ENCODE measurements at places on chromosomes 16 and 17.

DNA sequence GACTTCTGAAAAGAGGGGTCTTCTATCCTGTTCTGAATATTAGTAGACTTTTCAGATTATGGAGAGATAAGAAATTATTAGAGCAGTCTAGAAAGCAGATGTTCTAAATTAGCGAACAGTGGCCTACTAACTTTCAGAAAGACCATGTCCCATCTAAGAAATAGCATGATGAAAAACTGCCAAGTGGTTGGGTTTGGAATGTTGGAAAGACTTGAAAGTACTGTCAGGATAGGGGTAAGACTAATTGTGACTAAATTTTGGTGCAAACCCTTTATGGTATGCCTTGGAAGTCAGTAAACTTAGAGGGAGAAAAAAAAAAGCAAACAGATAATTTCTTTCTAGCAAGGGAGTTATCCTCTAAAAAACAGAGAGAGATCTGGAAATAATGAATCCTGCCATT, 41.1 kb downstream of the TANGO6 start:
- DNase-seq: no peak

GRCh38 chr16:89576153-89577054, 846 bp downstream of the CPNE7 start:
- no peak for DNase-seq

- no peak for DNase-seq
Observed at GRCh38 chr17:32482568-32483320, 4.0 kb upstream of the CDK5R1 start.

DNA sequence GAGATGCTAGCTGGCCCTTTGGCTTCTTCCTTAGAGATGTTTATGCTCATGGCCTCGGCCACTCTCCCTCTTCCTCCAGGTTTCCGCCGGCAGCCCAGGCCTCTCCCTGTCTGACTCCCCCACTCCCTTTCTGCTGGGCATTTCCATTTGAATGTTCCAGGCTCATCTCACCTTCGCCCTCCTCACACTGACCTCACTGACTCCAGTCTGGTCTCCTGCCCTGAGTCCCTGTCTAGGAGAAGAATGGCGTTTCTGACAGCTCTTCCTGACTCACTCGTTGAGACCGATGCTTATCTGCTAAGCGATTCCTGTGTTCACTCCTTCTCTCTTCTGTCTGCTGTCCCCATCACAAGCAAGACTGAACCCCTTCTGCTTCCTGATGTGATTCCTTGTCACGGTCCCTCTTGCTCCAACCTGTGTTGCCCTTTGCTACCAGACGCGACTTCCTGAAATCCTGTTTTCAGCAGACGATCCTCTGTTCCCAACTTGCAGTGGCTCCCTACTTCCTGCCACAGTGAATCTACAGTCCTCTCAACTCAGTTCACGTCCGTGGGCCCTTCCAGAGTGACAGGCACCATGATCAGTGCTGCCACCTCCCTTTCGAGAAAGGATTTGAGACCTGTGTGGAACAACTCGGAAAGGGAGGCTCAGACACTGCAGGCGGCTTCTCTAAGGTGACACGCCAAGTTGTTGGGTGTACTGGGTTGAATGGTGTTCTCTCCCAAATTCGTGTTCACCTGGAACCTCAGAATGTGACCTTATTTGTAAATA, 176.4 kb downstream of the MSI2 start:
- DNase-seq: no peak

GRCh38 chr17:20035501-20035900, 26.3 kb downstream of the SPECC1 start:
- DNase-seq: no peak

GRCh38 chr16:23682181-23682580, 3.5 kb downstream of the PLK1 start:
- no peak for DNase-seq

DNA sequence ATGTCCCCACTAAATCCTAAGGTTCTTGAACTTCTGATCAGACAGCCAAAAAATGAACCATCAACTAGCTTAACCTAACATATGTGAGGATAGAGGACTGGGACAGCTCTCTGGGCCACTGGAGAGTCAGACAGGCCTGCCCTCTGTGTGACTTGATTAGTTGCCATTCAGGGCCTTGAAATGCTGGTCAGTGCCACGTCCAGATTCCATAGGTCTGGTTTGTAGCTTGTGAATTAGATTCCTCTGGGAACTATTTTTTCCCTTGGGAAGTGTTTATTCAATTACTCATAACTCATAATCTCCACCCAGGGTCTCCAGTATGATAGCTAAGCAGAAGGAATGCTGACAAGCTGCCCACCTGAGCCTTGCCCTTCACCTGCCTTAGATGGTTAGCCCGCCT, 48.2 kb downstream of the IGF2BP1 start:
- no peak for DNase-seq

DNA sequence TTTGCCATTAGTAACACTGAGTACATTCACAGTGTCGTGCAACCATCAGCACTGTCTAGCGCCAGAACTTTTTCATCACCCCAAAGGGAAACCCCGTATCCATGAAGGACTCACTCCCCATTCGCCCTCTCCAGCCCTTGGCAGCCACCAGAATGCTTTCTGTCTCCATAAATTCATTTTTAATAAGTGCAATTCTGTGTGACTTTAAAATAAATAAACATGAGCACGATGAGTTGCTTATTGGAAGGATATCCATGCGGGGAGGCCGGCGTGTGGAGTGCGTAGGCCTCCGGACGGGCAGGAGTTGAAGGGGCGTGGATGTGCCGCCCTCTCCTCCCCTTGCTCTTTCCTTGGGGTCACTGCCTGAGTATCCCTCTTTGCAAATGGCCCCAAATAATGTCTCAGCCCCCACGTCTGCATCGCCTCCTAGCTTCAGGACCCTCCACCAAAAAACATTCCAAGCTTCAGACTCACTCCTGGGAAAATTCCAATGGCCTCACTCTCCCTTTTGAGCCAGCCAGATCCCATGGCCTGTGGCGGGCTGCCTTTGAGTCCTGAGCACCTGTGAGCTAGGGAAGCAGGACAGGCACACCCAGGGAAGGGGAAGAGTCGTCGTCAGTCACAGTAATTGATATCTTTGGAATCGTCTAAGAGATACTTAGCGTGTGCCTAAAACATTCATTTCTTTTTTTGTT, 306.3 kb downstream of the SEC14L1 start:
- no peak for DNase-seq

DNA sequence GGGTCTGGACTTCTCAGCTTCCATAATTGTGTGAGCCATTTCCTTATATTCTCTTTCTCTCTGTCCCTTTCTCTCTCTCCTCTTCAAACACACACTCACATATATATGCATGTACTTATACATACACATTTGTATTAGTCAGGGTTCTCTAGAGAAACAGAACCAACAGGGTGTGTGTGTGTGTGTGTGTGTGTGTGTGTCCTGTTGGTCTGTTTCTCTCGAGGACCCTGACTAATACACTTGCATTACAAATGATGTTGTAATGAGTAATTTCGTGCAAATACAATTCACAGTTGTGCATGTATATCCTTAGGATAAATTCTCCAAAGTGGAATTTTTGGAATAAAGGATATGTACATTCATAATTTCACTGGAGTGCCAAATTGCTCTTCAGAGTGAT, 115.3 kb downstream of the NPIPB5 start:
- no peak for DNase-seq

- DNase-seq: no peak
Observed at GRCh38 chr16:85503679-85504231, 109.4 kb upstream of the GSE1 start.

DNA sequence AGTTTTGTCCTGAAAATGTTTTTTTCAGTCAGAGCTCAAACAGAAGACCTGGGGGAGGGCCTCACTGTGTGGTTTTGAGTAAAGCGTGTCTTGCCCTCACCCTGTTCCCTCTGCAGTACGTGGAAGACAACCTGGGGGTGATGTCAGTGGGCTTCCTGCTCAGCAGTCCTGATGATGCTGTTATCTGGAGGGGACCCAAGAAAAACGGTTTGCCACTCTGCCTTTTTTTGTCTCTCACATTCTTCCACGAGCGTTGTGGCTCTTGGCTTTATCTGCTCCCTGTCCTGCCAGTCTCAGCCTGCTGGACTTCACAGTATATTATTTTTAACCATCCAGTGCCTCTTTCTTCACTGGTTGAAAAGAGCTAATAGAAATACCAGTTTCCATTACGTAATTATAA, 12.9 kb downstream of the NUBP1 start:
- DNase-seq: no peak

DNA sequence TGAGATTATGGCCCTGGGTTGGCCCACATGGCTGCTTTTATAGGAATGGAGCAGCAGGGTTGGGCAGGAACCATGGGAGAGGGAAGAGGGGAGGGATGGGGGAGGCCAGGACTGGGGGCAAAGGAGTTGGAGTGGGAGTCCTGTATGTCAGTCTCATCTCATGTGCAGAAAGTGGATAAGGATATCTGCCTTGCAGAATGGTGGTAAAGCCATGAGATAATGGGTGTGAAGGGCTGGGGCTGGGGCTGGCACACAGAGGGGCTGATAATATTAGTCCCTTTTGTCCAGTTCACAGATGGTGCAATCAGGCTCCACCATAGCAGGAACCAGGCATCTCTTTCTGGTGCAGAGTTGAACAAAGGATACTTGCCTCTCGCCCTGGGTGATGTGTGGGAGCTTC, 101.3 kb downstream of the MRM1 start:
- no peak for DNase-seq

- DNase-seq: no peak
Observed at GRCh38 chr16:78473031-78473699, 373.7 kb downstream of the WWOX start.

GRCh38 chr16:4246777-4247459, 5.0 kb upstream of the SRL start:
- DNase-seq: no peak

- DNase-seq: no peak
Observed at GRCh38 chr17:18331879-18332278, 16.8 kb downstream of the SMCR8 start.

GRCh38 chr16:11045441-11045840, 101.1 kb downstream of the CLEC16A start:
- DNase-seq: no peak

GRCh38 chr16:4358831-4359561, 7.9 kb upstream of the PAM16 start:
- DNase-seq: no peak

GRCh38 chr17:19709841-19710240, 6.5 kb downstream of the SLC47A2 start:
- DNase-seq: no peak

DNA sequence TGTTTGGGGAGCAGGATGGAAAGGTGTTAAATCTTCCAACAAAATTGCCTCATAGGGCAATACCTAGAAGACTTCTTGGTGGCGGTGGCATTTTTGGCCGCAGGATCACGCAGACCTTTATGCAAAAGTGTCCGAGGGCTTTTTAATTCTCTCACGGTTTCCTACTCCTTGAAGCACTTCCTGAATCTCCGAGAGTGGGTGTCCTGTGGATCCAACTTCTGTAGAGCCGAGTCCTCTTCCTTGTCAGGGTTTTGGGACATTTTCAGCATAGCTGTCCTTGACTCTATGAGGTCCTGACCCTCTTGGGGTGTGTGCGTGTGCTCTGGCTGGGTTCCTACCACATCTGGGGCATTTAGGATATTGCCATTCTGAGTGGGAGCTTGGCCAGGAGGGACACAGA, 31.7 kb downstream of the IL21R start:
- DNase-seq: no peak

All from NCI-H226 (cell line).